ENCODE measurements at places on chromosomes 6 and 20. TPM values are rescaled to one million over a fixed set of nuclear protein-coding genes. Genes with fewer than 3 reads are reported as not detected.
A peak's percentile ranks its signal among the peaks of the same experiment; 100 is the strongest.

ZNF334 gene
- total RNA-seq, result 0.24 TPM

COL20A1 gene
- total RNA-seq, result 0.87 TPM

NNAT gene
- total RNA-seq, result not detected

GRCh38 chr20:24984961-24985640 lies 7.5 kb downstream of the APMAP start:
- DNase-seq, result no peak

- DNase-seq, result no peak
Observed at GRCh38 chr20:9269280-9269971, 200.5 kb downstream of the PLCB4 start.

GRCh38 chr6:17361013-17361412 lies 32.4 kb upstream of the CAP2 start:
- no peak for DNase-seq

DNA sequence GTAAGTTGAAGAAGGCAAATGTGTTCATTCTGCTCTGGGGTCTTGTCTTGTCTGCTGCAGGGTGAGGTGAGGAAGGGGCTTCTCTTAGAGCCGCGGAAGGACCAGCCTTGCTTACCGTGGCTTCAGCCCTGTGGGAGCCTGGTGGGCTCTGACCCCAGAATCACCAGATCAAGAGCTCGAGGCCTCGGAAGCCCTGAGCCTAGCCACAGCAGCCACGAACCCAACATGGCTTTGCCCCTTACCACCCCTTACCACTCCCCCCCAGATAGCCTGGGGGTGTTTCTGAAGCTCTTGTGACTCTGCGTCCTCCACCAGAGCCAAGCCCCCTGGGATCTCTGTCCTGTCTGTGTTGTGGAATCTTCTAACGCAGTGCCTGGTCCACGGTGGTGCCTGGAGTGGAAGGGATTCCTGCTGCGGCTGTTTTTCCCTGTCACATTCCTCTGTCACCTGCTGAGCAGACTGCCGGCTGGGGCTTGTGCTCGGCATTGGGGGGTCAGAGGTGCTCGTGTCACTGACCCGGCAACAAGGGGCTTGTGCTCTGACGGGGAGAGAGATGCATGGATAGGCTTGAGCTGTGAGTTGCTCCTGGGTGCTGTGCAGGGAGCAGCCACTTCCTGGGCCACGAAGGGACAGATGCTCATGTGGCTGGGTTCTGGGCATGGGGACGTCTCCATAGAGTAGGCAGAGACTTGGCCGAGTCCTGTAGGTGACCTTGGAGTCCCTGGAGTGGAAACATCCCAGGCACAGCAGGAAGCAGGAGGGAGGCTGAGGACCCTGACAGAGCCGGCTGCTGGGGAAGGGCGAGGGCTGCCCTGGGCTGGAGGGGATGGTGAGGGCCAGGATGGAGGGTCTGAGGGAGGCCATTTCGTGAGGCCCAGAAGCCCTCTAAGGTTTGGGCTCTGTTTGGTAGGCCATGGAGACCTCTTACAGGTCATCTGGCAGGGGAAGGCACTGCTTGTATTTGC lies 316.0 kb downstream of the QKI start:
- DNase-seq, result no peak

GRCh38 chr20:19975901-19976300 lies 41.3 kb upstream of the NAA20 start:
- DNase-seq, result peak; percentile 51

- no peak for DNase-seq
Observed at GRCh38 chr6:79330704-79331103, 96.2 kb upstream of the HMGN3 start.

HTR1E gene
- not detected for total RNA-seq
